Renal cortex interstitium (tissue), 15 donors: ENCODE measurements at places on chromosomes 12 and 14. TPM values are rescaled to one million over a fixed set of nuclear protein-coding genes. Genes with fewer than 3 reads are reported as not detected.

Gene FITM1
- polyA plus RNA-seq, result 1.6 TPM

Gene C1QL4
- 1.6 TPM for polyA plus RNA-seq

Gene PPP1R3E
- polyA plus RNA-seq, result 23.1 TPM

Gene IGF1
- polyA plus RNA-seq, result 12.3 TPM

Gene TEP1
- 19.0 TPM for polyA plus RNA-seq

Gene PZP
- polyA plus RNA-seq, result 0.47 TPM

Gene DHRS2
- 28.3 TPM for polyA plus RNA-seq

Gene SDR9C7
- 0.44 TPM for polyA plus RNA-seq

Gene CATSPERB
- polyA plus RNA-seq, result 1.1 TPM

DNA sequence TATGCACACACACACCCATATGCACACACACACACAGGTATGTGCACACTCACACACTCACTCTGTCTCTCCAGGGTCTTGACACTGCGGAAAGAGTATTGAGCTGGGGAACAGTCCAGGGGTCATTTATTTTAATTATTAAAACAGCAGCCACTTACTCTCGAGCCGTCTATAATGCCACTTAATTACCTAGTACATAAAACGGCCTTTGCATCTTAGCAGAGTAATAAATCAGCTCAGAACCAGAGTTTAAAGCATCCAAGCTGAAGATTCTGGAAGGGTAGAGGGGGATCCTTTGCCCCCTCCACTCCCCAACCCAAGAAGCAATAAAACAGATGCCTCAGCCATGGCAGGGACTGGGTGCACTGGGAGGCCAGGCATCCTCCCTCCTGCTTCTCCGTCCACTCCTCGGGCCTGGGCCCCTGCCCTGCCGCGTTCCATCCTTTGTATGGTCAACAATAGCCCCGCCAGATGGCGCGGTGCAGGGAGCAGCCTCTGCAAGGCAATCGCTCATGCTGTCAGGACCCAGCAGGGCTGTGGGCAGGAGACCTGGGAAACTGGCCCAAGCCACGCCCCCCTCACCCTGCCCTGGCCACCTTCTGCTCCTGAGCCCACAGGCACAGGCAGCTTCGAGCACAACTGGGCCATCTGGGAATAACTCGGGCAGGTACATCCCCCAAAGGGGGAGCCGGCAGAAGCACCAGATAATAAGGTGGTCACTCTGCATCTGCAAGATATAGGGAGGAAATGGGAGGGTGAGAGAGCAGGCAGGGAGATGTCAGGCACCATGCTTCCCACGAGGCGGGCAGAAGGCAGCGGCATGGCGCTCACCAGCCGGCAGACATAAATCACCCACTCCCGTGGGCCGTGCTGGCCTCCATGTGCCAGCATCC is 40.9 kb downstream of the CCDC85C start:
- peak; percentile 72 for DNase-seq

GRCh38 chr14:59294662-59294992 is 106.2 kb downstream of the DAAM1 start:
- no peak for DNase-seq

- no peak for DNase-seq
Measured at GRCh38 chr14:92945544-92945943, 22.6 kb downstream of the CHGA start.

DNA sequence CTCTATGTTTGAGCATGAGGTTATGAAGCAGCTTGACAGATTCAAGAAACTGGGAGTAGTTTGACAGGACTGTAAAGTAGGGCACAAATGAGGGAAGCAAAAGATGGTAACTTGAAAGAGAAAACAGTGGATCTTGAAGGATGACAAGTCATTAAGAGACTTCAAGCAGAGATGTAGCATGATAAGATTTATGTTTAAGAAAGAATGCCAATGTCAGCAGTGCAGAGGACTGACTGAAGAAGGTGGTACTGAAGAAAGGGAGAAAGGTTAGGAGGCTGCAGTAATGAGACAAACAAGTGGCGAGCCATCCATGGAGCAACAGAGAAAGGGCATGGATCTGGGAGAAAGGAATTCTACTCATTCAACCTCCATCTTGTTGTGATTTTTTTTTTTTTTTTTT is 120.2 kb upstream of the RAP1B start:
- DNase-seq, result no peak

- peak; percentile 18 for DNase-seq
Measured at GRCh38 chr12:126681676-126682075, 1585.3 kb upstream of the TMEM132C start.

- no peak for DNase-seq
Measured at GRCh38 chr12:23434154-23434553, 515.3 kb downstream of the SOX5 start.

DNA sequence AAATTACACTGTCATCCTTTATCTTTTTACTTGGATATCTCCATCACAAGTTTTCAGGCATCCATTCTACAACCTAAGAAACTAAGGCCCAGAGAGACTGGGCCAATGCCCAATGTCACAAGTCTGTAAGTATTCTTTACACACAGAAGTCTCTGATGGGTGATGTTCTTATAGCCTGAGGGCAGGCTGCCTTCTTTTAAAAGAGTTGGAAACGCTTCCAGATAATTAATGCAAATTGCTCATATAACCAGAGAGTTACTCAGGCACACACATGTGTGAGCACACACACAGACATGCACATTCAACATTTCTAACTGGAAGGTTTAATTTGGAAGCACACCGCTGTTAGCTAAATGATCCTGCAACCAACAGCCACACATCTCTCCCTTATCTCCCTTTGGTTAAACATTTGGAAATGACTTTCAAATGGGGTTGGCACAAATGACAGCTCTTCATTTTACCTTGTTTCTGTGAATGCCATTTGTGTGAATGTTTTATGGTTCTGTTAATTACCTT is 160.8 kb upstream of the TMPO start:
- DNase-seq, result no peak

GRCh38 chr12:132406493-132407450 is 77.4 kb upstream of the GALNT9 start:
- no peak for DNase-seq

DNA sequence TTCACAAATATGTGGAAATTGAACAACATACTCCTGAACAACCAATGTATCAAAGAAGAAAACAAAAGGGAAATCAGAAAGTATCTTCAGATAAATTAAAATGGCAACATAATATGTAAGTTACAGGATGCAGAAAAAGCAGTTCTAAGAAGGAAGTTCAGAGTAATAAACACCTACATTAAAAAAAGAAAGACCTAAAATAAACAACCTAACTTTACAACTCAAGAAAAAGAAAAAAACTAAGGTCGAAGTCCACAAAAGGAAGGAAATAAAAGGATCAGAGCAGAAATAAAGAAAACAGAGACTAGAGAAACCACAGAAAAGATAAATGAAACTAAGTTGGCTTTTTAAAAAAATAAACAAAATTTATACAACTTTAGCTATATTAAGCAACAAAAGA is 59.2 kb downstream of the EGLN3 start:
- no peak for DNase-seq

GRCh38 chr14:81751198-81751597 is 217.5 kb upstream of the SEL1L start:
- no peak for DNase-seq

DNA sequence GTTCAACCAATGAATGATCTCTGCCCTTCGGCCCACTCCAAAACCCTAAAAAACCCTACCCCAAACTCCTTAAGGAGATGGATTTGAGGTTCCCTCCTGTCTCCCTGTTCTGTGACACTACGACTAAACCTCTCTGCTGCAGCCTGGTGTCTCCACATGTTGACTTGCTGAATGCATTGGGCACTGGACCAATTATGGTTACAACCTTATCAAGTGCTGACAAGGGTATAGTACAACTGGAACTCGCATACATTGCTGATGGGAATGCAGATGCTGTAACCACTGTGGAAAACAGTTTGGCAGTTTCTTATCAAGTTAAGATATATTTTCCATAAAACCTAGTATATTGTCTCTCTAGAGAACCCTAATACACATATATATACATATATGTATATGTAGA is 6.3 kb upstream of the DICER1 start:
- no peak for DNase-seq

DNA sequence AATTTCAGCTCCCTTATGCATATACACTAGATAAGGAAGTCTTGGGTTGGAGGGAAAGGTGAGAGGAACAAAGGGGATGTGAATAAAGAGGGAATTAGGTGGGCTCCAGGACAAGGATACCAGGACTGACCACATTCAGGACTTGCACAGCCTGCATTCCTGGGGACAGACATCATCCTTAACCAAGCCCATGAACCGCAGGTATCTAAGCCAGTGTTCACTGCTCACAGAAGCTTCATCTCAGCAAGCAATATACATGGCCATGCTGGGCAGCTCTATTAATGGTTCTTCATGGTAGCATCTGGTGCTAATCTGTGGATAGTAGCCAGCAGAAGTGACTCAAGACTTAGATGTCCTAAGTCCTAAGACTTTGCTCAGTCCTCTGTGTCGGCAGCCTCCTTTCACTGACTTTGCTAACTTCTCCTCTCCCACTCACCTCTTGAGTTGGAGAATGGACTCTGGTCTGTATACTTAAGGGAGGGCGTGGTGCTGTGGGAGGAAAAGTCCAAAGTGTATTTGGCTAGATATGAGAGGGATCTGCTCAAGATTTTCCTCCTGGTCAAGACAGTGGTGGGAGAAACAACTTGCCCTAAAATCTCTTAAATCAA is 136.1 kb downstream of the ASCL1 start:
- DNase-seq, result no peak

DNA sequence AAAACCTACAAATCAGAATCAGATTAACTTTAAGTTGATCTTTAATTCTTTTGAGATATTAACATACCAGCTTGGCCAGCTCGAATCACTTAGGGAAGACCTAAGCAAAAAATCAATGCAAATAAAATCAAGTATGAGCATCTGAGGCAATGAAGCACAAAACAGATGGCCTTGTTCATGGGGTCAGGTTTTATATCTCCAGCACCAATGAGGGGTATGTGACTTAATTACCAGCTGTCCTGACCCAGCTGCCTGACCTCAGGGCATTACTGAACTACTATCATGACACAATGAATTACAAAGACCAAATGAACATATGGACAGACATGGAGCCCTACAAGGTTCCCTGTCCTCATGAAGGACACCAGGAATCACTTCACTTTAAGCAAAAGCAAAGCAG is 70.5 kb downstream of the FGD6 start:
- DNase-seq, result no peak
